ENCODE measurements at places on chromosomes 2 and 18.

DNA sequence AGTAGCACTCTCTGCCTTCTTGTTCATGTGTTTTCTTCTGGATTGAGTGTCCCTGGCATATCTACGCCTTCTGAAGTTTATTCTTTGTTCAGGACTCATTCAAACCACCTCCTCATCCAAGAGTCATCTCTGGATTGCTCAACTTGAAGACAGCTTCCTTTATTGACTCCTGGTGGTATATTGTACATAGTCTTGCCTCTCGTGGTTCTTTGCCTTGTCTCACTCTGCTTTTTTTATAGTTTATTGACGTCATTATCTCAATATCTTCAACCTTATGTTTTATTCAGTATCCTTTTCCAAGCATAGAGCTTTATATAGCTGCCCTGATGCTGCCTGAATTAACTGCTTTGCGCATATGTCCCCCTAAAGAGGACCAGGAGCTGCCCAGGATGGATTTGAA is 161.7 kb downstream of the INSIG2 start:
- peak; percentile 31 for DNase-seq

DNA sequence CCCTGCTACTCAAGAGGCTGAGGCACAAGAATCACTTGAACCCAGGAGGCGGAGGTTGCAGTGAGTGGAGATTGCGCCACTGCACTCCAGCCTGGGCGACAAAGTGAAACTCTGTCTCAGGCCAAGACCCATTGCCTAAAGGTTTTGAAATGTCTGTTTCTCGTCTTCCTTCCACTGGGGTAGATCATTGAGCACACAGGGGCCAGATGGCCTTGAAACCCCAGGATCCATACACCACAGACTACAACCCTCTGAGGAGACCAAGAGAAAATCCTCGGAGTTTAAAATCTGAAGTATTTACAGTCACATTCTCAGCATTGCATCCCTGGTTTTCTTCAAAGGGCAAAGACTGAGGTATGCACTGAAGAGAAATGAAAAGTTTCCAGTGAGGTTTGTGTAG is 7.1 kb upstream of the EPAS1 start:
- DNase-seq, result peak; percentile 11

DNA sequence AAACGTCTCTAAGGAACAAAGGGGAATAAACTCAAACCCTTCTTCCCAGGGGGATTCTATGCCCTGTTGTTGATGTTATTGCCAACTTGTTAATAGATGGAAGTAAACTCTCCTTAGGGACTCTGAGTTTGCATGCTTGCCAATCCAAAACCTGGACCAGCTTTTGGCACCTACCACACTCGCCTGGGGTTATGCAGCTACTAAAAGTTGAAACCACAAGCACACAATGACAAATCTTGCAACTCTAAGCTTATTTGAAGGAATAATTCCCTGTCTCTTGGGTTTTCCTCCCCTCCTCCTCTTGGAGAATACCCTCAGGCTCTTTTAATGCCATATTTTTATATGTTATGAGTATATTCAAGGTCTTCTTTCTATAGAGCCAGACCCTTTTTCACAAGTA is 484.1 kb downstream of the FBXO15 start:
- no peak for DNase-seq

DNA sequence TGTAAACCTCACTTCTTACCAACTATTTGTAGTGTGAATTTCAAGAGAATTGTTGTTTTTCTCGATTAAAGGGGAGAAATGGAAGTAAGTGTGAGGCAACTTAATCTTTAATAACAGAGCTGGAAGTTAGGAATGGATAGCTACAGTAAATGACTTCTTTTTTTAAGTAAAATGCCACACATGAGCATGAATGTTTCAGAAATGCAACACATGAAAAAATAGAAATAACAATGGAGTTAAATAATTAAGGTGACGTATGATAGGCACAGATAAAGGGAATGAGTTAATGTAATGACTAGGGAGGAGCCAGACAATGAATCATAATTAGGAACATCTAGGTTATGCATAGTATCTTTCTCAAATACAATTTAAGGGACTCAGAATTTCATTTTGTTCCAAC is 3.4 kb downstream of the REL start:
- DNase-seq, result peak; percentile 65

DNA sequence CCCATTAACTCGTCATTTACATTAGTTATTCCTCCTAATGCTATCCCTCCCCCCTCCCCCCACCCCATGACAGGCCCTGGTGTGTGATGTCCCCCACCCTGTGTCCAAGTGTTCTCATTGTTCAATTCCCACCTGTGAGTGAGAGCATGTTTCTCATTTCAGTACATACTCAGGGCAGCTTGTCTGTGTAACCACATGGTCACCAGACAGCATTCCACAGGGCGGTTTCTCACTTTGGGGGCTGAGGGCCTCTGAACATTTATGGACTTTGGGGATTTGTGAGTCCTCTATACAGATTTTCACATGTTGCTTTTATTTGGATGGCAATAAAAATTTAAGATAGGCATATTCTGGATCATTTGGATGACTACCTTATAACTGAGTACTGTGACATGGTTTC is 84.0 kb downstream of the LYPD6B start:
- DNase-seq, result no peak

DNA sequence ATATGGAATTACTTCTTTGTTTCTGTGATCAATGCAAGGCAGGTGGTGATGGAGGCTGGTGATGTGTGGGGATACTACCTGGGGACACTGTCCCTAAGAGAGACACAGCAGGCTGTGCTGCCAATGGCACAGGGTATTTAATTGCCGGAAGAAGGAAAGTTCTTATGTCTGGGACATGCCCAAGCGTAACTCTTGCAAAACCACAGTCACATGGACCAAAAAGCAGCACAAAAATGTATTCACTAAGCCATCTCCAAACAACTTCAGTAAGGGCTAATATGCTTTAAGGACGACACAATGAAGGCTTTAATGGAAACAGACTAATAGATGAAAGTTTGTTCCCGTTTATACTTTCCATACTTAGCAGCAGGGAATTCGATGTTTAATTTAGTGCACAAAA is 49.7 kb upstream of the AP1S3 start:
- DNase-seq, result peak; percentile 46

DNA sequence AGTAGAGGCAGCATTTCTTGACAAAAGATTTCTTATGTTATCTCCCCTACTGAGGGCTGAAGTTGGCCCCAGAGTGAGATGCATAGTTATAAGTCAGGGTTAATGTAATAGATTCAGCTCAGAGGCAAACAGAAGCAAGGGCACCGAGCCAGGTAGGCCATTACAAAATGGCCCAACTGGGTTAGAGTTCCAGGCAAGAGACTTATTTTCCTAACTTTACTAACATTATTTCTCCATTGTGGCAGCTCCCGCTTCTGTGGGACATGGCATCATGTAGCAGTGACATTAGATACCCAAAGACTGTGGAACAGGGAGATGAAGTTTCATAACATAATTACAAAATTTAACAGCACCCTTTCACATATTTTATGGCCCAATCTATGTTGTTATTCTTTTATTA is 27.1 kb downstream of the TSPYL6 start:
- DNase-seq, result no peak

- DNase-seq, result peak; percentile 84
Measured at GRCh38 chr18:23573626-23574431, 12.5 kb downstream of the NPC1 start.

- DNase-seq, result no peak
Measured at GRCh38 chr18:39019989-39020388, 1454.4 kb upstream of the CELF4 start.

DNA sequence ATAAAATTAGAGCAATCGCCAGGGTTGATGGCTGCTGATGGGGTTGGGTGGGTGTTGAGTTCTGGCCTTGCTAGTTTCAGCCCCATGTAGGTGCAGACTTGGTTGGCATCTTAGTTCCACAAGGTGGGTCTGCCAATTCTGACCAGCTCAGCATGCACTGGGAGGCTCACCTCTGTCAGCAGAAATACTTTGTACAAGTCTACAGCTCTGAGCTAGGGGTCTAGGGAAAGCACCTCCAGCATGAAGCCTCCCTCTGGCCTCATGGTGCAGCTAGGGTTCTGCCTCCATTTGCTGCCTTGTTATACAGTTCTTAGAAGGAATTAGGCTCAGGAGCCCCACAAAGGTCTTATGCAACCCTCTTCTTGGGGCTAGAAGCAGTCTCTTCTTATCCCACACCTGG is 278.9 kb upstream of the HDAC4 start:
- DNase-seq, result no peak

DNA sequence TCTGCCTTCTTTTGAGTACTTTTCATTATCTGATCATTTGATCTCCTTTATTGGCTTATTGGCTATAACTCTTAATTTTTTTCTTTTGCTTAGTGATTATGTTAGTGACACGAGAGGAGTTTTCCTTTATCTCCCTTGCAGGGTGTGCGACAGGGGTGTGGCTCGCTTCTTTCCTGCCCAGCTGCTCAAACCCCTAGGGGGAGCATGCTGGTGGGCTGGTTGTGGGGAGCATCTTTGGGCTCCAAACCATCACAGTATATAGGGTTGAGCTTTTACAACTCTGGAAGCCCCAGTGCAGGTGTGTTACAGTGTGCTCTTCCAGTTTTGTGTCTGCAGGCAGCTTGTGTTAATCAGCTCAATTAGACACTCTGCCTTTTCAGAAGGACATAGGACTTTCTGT is 357.0 kb upstream of the TMEFF2 start:
- DNase-seq, result no peak

- no peak for DNase-seq
Measured at GRCh38 chr2:154591294-154591820, 107.1 kb upstream of the KCNJ3 start.

DNA sequence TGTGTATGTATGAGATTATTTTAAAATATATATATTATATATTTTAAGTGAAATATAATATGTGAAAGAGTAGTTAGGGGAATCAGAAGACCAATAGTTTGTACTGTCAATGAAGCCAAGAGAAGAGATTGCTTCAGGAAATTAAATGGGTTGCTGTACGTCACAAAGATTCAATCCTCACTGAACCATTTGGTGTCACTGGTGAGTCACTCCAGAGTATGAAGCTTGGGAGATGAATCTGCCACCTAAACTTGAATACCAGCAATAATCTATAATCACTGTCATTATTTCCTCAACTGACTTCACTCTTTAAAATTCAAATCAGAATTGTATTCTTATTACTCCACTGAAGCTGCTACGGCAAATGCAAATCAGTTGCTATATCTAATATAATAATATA is 41.9 kb upstream of the SCN9A start:
- peak; percentile 35 for DNase-seq

DNA sequence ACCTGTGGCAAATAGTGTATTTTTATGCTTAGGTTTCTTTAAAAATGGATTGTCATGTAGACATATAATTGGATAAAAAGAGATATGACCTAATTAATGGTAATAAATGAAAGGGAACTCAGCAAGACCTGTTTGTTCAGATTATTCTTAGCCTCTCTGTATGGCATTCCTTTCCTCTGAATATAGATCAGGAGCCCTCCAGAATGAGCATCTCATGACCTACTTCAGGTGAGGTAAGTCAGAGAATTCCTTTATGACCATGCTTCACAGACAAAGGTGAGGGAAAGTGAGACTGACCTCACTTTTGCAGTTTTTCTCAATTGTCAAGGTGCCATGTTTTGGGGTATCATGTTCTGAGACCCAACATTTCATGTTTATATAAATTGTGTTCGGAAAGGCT is 1744.3 kb upstream of the PIK3C3 start:
- no peak for DNase-seq

GRCh38 chr18:75071484-75071785 is 137.5 kb downstream of the PTGR3 start:
- no peak for DNase-seq

- no peak for DNase-seq
Measured at GRCh38 chr2:56505885-56506284, 322.1 kb downstream of the CCDC85A start.

DNA sequence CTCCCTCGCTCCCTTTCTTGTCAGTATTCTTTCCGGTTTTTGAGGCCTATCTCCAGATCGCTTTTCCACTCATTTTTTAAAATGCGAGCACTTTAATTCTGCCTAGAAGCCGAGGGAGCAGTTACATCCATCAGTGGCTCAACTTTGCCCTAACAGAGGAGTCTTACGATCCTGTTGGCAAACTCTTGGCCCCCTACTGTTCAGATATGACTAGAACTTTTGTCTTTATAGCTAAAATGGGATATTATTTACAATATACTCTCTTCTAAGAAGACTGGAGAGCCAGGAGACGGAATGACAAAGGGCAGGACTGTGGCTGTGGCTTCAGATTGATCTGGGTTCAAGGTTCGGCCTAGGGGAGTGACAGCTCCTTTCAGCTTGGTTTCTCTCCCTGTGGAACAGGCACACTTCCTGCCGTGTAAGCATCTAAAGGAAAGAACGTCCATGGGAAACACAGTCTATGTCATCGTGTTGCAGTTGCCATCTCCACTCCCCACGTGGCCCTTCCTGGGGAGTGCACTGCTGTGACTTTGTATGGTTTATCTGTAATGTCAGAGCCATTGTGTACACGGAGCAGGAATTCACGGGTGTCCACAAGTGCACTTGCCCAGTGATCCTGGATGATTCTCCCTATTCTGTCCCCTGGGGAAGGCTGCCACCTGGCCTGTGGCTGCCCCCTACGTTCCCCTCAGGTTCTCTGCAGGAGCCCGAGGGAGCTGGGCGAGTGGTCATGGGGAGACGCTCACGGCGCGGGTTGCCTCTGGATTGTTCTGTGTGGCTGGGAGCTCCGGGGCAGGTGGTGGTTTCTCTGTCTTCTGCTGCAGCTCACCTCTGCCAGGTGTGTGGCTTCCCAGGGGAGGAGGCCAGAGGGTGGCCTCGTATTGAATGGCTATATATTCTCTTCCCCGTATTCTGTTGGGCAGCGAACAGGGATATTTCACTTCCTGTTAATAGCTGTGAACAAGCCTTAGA is 222.0 kb downstream of the LDLRAD4 start:
- no peak for DNase-seq

DNA sequence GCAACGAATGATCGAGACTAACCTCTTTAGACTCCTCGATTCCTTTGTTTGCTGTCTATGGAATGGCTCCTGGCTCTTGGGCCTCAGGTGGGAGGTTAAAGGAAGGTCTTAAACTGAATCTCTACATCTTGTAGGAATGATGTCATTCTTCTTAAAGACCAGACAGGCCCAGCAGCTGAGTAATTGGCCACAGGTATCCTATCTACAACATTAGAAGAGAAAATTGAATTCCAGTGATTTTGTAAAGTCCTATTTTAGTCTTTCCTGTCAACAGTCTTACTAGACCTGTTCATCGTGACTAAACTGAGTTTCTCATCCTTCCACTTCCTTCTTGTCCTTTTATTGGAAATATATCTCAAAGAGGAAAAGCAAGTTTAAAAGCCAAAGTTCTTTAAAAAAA is 274.8 kb downstream of the ALPK2 start:
- DNase-seq, result no peak

DNA sequence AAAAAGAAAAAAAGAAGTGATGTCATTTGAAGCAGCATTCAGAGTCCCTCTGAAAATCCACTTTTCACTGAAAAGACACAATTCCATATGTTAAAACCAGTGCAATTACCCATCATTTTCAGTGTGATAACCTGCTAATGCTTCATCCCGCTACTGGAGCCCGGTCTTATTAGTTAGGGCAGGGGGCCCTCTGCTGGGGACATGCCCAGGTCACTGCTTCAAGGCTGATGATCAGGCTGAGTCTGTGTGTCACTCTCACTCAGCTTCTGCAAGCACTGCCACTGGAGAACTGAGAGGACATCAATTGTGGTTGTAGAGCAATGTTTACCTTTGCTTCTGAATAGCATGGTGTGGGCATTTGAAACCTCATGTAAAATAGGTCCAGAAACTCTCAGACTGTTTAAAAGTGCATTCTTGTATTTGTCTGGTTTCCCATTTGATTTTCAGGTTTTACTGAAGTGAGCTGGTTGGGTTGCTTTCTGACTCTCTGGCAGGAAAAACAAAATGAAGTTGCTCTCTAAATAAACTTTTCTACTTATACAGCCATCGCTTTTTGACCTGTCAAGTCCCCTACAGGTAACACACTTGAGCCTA is 49.2 kb upstream of the NXPH2 start:
- DNase-seq, result peak; percentile 32
